ENCODE measurements at places on chromosomes 5 and 9.

DNA sequence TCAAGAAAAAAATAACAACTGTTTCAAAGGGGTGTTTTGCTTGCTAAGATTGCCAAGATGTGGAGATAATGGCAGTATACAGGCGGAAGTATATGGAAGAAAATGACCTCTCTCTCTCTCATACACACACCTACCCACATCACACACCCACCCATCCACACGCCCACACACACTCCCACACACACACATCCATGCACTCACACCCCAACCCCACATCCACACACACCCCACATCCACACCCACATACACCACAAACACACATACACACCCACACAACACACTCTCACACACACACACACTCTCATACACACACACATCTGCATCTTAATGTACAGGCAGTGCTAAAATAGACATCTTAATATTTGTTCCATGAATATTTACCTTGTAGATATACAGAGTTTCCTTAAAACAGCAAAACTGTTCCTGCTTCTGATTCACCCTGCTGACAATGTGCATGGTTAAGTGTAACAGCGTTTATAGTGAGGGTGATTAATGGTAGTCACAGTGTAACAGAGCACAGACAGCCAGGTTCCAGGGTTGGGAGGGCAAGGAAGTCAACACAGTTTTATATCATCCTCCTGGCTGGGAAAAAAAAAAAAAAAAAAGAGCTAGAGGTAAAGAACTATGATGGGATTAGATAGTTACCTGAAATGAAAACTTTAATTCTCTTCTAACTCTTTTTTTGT, 8.3 kb downstream of the BHMT2 start:
- no peak for DNase-seq

- DNase-seq = no peak
Measured at GRCh38 chr9:98367371-98367900, 112.0 kb upstream of the TBC1D2 start.

GRCh38 chr5:170034231-170034630, 53.9 kb upstream of the INSYN2B start:
- DNase-seq = no peak

- DNase-seq = no peak
Measured at GRCh38 chr5:172523146-172523745, 68.9 kb upstream of the SH3PXD2B start.

GRCh38 chr5:116938488-116938887, 363.9 kb upstream of the SEMA6A start:
- DNase-seq = no peak

DNA sequence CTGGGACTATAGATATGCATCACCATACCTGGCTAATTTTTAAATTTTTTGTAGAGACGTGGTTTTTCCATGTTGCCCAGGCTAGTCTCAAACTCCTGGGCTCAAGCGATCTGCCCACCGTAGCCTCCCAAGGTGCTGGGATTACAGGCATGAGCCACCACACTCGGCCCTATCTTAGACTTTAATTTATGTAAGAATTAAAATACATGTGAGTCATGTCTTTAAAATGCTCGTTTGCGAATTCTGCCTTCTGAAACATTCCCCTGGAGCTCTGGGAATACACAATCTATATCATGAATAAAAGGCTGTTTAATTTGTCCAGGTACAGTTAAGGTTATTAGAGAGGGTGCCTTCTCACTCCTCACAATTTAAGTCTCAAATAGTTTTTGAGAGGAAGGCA, 32.8 kb downstream of the RHOBTB3 start:
- DNase-seq = no peak

GRCh38 chr9:81902196-81902595, 26.0 kb upstream of the SPATA31D4 start:
- no peak for DNase-seq

GRCh38 chr5:128858995-128859394, 106.3 kb upstream of the SLC27A6 start:
- no peak for DNase-seq

- DNase-seq = no peak
Measured at GRCh38 chr5:164679461-164679860, 1174.0 kb downstream of the MAT2B start.

DNA sequence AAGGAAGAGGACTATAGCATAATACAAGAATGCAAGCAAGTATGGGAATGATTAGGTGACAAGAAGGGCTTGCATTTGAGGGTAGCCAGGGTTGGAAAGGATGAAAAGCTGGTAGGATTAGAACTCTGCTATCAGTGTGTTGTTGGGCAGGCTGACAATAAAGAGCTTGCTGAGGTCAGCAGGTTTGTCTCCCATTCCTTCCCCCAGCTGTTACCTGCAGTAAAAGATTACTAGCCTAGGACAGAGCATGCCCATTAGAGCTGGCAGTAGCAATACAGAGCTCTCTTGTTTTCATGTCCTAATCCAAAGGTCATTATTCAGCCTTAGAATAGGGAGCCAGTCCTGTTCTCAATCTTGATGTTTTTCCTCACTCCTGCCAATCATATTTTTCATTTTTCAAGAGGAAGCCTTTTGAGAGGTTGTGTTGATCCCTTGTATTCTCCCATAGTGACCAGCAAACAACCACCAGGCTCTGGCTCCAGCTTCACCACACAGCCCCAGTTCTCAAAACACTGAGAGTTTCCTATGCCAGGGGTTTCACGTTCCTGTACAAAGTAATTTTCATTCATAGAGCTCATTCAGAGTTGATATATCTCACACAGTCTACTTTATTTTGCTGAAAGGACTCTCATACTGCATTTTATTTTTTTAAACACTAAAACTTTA, 71.7 kb downstream of the OR2K2 start:
- no peak for DNase-seq

GRCh38 chr5:5613261-5613990, 190.9 kb downstream of the ICE1 start:
- no peak for DNase-seq

DNA sequence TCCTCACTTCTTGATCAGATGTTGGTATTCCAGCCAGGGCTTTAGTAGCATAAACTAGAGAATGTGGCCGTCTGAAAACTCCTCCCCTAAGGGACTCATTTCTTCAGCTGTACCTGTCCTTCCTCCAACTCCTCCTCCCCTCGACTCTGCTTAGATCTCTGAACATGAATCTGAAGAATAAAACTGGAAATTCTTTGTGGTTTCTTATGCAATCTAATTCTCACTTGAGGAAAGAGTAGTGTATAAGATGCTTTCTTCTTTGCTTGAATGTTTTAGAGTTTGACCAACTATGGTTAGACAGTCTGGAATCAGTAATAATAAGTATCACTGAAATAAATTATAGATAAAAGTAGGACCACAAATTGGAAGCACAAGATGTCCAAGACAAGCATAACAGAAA, 128.5 kb downstream of the LRRC70 start:
- DNase-seq = no peak

DNA sequence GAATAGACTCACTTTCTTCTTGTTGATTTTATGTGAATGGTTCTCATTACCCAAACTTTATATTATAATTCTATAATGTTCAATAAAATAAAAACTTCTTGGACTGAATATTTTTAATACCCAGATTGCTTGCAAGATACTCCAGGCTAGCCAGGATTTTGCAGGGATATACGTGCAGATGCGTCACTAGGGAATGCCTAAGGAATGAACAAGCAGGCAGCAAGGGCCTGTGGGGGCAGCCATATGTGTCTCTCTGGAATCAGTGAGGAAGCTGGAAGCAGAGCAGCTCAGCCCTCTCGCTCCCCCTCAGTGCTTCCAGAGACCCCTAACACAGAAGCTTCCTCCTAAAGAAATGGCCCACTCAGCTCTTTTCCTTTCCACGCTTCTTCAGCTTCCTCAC, 457.4 kb downstream of the CCDC171 start:
- no peak for DNase-seq

- DNase-seq = no peak
Measured at GRCh38 chr5:103424453-103425205, 138.0 kb downstream of the NUDT12 start.

GRCh38 chr9:1053986-1054425, 3.8 kb downstream of the DMRT2 start:
- no peak for DNase-seq

GRCh38 chr5:151947931-151948608, 23.4 kb upstream of the GLRA1 start:
- DNase-seq = no peak

GRCh38 chr5:150121448-150122157, 34.0 kb downstream of the PDGFRB start:
- DNase-seq = no peak

- DNase-seq = no peak
Measured at GRCh38 chr9:19201899-19202891, 28.3 kb upstream of the DENND4C start.

- no peak for DNase-seq
Measured at GRCh38 chr5:54361691-54362411, 51.5 kb upstream of the ARL15 start.

DNA sequence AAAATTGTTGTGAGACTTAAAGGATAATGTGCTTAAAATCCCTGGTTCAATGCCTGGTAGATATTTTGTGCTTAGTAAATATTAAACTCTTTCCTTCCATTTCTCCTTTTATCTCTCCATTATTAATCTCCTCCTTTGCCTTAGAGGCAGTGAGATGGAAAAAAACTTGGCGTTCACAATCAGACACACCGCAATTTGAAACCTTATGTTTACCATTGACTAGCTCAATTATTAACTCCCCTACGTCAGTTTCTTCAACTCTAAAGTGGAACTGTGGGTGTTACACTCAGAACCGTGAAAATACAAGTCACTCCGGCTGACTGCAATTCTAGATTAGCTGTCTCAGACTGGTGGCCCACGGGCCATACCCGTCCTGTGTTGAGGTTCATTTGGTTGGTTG, 327.2 kb downstream of the DEPDC1B start:
- DNase-seq = no peak

GRCh38 chr5:4405614-4406219, 734.4 kb upstream of the ADAMTS16 start:
- no peak for DNase-seq

DNA sequence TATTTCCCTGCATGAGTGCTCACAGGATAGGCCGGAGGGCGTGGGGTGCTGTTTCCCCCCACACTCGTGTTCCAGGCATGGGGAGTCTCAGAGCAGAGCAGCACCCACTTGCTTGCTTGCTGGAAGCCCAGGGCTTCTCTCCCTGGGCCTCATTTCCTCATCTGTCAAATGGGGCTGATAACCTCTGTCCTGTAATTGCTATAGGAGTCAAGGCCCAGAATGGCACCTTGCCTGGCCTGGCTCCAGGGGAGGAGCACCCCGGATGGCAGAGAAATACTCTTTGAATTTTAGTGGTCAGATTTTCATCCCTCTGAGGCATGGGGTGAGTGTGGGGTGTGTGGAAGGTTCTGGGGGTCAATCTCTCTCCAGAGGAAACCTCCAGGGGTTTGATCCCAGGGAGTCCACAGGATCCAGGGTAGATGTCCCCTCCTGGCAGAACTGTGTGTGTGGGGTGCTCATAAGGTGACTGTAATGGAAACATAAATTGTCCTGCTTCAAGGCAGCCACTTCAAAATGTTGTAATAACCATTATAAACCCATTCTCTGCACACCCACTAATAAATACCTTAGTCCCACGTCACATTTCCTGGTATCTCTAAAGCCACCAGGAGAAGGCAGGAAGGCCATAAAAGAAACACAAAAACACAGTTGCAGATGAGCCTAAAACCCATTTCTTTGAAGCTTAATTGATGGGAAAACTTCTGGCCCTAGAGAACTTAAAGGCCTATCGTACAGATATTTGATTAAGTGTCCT, 272.2 kb downstream of the FSTL4 start:
- DNase-seq = no peak

GRCh38 chr5:158869092-158869491, 230.6 kb downstream of the EBF1 start:
- DNase-seq = no peak

- no peak for DNase-seq
Measured at GRCh38 chr9:91302831-91303230, 58.9 kb downstream of the AUH start.

- DNase-seq = no peak
Measured at GRCh38 chr9:2854617-2855016, 10.7 kb upstream of the PUM3 start.

DNA sequence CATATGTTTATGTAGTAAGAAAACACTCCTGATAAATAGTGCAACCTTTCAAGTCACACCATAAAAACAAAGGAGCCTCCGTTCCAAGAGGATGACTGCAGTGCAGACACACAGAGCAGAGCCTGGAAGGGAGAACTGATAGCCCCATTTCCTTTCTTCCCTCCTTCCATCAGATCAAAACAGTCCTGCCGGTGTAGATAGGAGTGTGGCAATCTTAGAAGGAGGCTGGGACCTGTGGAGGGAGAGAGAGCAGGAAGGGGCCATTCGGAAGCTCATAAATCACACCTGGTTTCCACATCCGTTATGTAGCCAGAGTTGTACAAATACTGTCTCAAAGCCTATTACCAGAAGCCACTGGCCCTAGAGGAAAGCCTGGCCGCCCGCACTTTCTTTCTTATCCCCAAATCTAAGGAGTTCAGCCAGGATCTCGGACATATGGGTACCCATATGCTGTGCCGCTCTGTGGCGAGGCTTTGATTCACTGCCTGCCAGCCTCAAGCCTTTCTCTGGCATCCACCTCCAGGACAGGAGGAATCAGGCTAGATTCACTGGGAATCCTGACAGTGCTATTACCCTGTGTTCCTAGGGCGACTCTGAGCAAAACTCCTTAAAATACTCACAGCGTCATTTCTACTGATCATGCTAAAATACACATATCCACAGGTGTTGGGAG, 26.9 kb downstream of the DAP start:
- no peak for DNase-seq

DNA sequence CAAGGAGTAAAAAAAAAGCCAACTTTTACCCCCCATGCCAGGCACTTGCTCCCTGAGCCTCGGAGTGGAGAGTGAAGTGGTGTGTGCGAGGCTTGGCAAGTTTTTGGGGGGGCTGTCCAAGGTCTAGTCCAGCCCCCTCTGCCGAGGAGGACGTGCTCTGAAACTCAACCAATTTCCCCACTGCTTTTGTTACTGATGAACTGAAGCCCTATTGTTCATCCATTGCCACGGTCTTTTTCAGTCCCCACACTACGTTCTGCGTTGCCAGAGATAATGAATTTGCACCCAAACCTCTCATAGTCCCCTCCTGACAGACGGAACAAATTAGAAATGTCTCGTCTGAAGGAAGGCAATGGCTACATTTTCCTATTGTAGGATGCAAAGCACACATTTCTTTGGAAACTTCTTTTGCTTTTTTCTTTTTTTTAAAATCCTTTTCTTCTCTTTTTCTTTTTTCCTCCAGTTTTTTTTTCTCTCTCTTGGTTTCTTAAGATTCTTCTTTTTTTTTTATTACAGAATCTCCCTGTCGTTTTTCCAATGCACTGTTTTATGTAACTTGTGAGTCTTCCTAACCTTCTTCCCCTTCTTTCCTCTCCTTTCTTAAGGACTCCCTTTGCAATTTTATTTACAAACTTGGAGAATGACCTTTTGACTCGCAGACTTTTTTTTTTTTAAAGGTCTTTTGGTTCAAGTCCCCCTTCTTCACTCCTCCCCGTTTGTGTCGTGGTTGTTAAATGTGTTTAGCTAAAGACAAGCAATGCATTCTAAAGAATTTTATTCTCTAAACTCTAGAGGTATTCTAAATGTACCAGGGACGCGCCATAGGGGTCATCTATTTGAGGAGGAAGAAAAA, 209.5 kb downstream of the MEF2C start:
- no peak for DNase-seq

- DNase-seq = no peak
Measured at GRCh38 chr5:179901915-179902762, 5.6 kb downstream of the TBC1D9B start.

Data from GM12891 (cell line).